Stimulated activated CD4-positive, alpha-beta T cell treated with anti-CD3 and anti-CD28 coated beads, Interleukin-15, amount 100 ng/mL, for 48 hours (primary cell): ENCODE measurements at places on chromosomes 3 and 15.

DNA sequence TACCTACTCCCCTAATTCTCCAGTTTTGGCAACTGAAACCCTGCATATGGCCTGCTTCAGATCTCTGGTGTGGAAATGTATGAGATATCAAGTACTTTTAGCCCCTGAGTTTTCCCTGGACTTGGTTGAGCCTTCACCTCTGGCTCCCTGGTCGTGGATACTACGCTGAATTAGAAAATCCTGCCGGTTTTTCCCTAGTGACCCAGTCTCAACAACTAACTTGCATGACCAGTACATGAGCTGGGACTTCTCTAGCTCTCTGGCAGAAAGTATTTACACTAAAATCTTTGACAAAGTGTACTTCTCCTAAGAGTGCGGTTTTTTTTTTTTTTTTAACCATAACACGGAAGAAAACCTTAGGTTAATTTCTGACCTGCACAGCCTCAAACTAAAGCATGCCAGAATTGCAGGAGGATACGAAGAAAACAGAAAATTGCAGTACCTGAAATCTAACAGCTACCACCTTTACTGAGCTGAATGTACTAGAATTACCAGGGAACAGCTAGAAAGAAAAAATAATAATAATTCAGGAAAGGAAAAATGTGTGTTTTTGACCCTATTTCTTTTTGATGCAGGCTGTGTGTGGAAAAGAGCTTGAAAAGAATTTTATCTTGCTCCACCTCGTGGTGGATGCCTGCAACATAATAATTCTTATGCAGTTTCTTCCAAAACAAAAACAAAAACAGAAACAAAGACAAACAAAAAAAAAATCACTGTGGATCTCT lies 165.6 kb downstream of the GMNC start:
- DNase-seq: no peak

GRCh38 chr3:35602395-35602936 lies 36.9 kb upstream of the ARPP21 start:
- no peak for DNase-seq

DNA sequence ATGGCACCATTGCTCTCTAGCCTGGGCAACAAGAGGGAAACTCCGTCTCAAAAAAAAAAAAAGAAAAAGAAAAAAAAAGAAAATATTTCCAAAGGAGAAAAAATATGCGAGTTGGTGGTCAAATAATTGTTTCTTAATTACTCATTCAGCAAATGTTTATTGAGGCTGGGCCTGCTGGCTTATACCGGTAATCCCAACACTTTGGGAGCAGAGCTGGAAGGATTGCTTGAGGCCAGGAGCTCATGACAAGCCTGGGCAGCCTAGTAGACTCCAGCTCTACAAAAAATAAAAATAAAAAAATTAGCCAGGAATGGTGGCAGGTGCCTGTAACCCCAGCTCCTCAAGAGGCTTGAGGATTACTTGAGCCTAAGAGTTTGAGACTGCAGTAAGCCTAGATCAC lies 4.1 kb downstream of the KNL1 start:
- no peak for DNase-seq

GRCh38 chr15:74889883-74890664 lies at the start of gene MPI:
Gene MPI, plus strand, starts transcription at chr15:74890042. Its CDS starts 32 bp downstream, at chr15:74890074.
- DNase-seq: peak; percentile 88

GRCh38 chr3:12237912-12238650 lies 50.8 kb upstream of the PPARG start:
- no peak for DNase-seq

DNA sequence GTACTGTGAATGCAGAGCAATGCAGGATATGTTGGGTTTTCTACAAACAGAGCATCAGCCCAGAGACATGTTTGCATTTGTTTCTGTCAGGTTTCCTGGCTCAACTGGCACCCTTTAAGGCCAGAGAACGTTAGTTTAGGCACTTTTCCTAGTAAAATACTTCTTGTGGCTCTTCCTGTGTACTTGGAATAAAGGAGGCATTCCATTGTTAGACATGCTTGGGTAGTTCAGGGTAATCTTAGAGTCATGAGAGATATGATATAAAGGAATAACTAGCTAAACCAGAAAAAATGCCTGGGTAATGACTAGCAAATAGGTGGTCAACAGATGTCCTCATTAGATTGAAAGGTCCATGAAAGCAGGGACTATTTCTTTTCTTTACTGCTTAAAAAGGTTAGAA lies 60.4 kb upstream of the RBM5 start:
- DNase-seq: no peak

DNA sequence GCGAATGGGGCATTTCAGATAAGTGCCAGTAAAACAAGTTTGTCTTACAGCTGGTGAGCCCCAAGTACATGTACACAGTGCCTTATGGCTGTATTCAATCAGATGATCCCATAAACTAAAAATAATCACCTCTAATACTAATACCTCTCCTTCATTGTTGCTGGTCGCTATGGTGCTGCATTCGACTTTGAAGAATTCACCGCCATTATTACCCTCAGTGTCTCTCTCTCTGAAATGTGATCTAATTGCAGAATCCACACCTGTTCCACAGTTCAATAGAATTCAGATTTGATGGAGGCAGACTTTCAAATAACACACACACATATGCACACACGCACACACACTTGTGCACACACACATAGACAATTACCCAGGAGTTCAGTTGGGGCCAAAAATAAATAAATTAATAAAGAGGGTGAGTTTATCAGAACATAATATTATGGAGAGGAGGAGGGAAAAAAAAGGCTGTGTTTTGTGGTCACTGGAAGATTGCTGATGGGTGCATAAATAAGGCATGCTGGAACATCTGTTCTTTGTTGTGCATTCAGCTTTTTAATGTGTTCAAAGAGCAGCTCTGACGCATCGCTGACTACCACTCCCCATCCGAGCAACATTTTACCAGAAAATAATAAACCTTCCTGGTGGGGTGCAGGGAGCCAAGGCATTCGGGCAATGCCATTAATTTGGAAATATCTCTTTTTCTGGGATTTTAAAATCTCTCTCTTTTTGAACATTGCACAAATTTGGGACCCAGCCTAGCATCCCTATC lies 235.7 kb downstream of the SATB1 start:
- DNase-seq: no peak

DNA sequence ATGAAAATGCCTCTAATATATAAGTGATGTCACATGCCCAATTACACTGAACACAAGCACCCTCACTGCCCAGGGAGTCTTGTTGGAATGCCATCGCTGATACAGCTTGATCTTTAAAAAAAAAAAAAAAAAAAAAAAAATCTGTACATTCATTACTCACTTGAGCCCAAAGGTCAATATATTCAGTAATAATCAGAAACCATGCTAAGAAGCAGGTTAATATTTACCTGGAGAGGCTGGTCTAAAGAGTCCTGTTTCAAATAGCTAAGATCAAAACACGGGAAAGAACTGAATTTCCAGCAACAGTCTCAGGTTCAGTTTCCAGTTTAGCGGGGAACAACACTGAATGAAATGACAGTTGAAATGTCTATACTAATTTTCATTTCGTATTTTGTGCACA lies 109.9 kb downstream of the UACA start:
- no peak for DNase-seq

DNA sequence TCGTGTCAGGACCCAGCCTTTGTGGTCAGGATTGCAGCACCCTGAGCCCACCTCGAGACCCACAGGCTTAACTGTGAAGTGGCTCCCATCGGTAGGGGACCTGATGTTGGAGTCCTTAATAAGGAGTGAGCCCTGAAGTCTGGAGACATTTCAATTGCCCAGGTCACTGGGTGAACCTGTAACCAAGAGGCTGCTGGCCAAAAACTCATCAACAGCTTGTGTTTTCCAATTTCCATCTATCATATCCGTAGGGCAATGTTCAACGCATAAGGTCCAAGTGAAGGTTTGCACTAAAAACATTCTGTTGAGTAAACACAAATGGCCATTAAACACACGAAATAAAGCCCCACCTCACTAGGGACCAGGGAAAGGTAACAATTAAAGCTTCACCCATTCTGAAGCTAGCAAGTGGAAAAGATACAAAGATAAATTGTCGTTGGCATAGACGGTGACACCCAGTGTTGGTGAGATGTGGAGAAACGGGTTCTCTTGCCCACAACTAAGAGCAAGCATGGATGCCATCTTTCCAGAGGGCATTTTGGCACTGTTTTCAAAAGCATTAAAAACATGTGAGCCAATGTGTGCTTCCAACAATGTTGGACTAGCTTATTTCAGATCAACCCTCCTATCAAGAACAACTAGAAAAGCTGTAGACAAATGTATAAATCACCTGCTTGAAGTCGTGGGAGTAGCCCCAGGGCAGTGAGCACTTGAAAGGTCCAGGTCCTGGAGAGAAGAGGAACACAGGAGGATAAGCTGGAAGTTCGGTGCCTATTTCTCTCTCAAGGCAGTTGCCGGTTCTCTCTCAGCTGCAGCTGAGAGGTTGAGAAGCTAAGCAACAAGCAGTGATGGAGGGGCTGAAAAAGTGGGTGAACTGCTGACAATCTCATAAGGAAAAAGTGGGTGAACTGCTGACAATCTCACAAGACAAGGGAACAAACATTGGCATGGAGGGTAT lies 56.3 kb upstream of the PCSK6 start:
- no peak for DNase-seq

DNA sequence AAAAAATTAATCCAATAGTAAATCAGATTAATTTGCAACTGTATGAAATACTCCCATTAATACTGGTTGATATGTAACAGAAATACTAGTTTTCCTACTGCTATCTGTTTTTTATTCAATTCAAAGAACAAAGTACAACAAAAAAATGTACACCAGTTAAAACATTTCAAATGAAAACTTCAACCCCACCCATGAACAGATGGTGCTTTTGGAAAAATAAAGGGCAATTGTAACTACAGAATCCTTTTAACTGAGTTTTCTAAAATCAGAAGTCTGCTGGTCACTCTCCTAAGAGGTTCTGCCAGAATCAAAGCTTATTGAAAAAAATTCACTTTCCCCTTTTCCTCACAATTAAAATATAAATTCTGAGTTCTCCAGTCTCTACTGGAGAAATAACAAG lies 34.3 kb downstream of the DENND6A start:
- no peak for DNase-seq
